Common myeloid progenitor, CD34-positive (primary cell): ENCODE measurements at places on chromosomes 1 and 21.

DNA sequence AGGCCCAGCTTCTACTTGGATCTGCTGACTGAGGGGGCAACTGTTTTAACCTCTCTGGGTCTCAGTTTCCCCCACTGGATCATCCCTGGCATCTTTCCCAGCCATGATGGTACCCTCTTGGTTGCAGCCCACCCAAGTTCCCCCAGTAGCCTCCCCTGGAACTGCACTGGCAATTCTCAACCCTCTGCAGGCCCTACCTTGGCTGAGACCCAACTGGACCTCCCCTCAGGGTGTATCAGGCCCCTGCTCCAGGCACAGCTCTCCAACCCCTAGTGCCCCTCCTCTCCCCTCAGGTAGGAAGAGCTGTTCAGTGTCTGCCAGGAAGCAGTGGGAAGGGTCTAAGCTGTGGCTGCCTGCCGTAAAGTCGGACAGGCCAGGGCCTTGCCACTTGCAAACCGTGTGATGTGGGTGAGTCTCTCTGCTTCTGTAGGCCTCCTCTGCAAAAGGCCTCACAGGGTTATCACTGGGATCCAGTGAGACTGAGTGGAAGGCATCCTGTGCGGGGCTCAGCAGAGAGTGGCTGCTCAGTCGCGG is 32.1 kb downstream of the RHBG start:
- DNase-seq, result no peak

DNA sequence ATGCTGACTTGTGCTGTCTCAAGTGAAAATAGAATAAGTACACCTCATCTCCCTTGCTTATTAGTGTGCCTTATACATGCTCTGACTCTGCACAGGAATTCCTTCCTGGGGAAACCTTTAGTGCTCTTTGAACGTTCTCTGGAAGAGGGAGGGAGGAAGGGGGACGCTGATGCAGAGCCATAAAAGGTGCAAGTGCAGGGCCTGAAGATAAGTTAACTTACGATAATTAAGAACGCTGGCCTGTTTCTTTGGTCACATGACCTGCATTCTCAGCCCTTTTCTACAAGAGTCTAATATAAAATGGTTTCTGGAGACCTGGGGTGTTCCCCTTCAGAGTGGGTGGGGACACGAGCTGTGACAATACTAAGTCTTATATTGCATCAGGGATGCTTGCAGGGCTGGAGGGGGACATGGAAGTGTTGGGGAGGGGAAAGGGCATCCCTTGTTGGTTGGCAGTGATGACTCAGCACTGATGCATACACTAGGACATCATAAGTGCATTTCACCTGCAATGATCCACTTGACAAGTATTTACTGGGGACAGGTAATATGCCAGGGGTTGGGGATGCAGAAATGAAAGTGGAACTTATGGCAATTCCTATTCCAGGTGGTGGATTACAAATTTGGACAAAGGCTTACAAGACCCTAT is 26.3 kb upstream of the KIAA0040 start:
- DNase-seq, result no peak

DNA sequence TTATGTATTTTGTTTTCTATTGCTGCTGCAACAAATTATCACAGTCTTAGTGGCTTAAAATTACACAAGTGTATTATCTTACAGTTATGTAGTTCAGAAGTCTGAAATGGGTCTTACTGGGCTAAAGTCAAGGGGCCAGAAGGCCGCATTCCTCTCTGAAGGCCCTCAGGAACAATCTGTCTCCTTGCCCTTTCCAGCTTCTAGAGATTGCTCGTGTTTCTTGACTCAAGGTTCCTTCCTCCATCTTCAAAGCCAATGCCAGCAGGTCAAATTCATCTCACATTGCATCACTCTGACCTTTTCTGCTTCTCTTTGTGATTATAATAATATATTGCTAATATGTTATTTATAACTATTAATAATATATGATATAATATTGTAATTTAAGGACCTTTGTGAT is 97.1 kb downstream of the DIRAS3 start:
- DNase-seq, result no peak

DNA sequence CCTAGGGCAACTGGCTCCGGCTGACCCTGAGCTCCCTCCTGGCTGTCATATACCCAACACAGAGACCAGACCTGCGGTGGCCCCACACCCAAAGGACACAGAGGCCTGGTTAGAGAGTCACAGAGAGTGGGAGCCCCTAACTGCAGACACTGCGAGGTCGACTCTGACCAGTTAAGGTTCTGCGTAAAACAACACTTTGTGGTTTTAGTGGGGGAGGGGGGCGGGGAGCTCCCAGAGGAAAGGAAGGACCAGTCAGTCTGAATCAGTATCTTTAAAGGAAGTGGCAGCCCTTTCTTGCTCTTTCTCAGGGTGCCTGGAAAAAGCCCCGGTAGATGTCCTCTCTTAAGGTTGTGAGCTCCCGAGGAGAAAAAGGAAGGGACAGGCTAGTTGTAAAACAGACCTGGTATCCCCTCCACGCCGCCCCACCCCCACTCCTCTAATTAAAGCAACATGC is 2.4 kb downstream of the SSBP3 start:
- DNase-seq, result no peak
